ENCODE measurements at places on chromosomes 2 and 18.

- H3K27ac ChIP-seq = peak overlapping the region; percentile 64
- peaks cover 11% of the 10 kb centered on the region for H3K36me3 ChIP-seq
- peaks cover 17% of the 10 kb centered on the region for H3K4me1 ChIP-seq
Observed at GRCh38 chr2:100957996-100958653, 44.0 kb upstream of the RPL31 start.

DNA sequence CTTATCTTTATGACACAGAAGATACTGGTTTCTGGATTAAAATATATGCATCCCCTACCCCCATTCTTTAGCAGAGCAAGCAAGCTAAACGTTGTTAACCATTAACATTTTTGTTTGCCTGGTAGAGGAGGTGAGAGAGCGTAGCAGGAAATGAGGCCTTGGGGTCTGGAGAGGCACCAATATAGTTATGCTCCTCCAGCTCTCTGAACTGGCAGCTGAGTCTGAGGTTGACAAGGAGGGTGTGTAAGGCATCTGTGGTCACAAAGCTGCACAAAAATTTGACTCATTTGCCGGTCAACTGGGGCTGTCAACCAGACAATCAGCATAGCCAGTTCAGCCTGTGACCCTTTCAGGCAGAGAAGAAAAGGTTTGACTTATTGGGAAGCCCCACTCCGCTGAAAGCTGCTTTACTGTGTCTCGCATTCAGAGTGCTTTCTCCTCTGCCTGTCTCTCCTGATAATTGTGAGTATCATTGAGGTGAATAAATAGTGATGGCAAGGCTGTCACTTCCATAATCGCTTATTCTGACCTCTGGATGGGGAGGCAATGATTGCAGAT is 647.5 kb upstream of the SETBP1 start:
- no peaks in the 10 kb centered on the region for H3K27me3 ChIP-seq
- DNase-seq = no peak
- H3K36me3 ChIP-seq = no peaks in the 10 kb centered on the region
- H3K4me3 ChIP-seq = no peak overlapping the region

- no peaks in the 10 kb centered on the region for H3K4me1 ChIP-seq
- DNase-seq = no peak
- H3K27ac ChIP-seq = no peak overlapping the region
- no peak overlapping the region for H3K4me3 ChIP-seq
Observed at GRCh38 chr2:104650405-104650996, 203.4 kb upstream of the POU3F3 start.

DNA sequence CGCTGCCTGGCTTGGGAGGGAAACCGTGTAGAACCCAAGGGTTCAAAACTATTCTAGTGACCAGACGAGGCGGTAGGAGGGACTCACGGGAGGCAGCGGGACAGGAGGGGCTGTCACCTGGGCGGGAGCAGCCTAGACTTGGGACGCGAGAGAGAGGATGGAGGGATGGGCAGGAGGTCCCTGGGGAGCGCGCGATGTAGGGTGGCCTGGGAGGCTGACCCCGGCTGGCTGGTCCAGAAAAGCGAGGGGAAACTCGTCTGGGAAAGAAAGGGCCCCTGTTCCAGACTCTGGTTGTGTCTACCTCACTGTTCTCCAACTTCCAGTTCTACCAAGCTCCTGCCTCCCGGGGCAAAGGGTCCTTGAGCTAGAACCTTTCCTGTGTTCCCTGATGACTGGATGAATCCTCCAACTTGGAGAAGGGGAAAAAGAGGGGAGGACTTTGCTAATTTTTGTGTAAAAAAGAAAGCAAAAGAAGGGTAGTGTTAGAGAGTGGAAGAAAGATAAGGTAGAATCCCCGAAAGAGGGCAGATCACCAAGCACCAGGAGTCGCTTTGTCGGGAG is 1.4 kb downstream of the DOK6 start:
- no peak for DNase-seq
- H3K4me1 ChIP-seq = peaks cover 8% of the 10 kb centered on the region
- H3K36me3 ChIP-seq = no peaks in the 10 kb centered on the region
- H3K27me3 ChIP-seq = peaks cover 44% of the 10 kb centered on the region
- peak overlapping the region; percentile 59 for H3K4me3 ChIP-seq

DNA sequence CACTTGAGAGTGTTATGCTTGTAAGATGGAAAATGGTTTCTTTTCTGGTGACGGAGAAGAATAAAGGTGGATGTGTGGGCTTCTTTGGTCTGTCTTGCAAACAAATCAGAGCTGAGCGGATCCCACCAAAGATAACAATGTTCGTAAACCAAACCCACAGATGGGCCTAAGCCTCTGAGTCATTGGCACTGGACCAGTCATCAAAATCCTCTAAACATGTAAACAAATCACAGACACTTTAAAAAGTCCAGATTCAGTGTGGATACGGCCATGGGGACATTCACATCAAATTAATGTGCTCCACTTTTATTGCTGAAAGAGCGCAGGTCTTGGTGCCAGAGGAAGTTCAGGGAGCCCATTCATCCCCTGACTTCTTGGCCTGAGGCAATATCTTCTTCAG is 60.5 kb upstream of the TMEM200C start:
- H3K27me3 ChIP-seq = no peaks in the 10 kb centered on the region
- no peaks in the 10 kb centered on the region for H3K4me1 ChIP-seq
- H3K27ac ChIP-seq = no peak overlapping the region
- H3K4me3 ChIP-seq = no peak overlapping the region
- H3K36me3 ChIP-seq = no peaks in the 10 kb centered on the region

DNA sequence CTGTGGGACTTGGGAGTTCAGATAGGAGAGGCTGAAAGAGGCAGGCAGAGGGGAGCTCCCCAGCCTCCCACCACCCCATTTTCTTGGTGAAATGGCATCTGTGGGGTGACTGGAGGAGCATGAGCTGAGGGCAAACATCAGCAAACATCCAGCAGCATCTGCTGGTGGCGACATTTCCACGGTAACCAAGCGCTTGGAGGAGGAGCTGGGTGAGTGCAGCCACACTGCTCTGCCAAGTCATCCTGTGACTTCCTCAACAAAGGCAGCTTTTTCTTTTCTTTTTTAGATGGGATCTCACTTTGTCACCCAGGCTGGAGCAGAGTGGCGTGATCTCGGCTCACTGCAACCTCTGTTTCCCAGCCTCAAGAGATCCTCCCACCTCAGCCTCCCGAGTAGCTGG is 5.6 kb downstream of the TXNL4A start:
- H3K4me1 ChIP-seq = peaks cover 62% of the 10 kb centered on the region
- no peak overlapping the region for H3K27ac ChIP-seq
- H3K27me3 ChIP-seq = no peaks in the 10 kb centered on the region
- peaks cover 28% of the 10 kb centered on the region for H3K36me3 ChIP-seq
- no peak overlapping the region for H3K4me3 ChIP-seq

DNA sequence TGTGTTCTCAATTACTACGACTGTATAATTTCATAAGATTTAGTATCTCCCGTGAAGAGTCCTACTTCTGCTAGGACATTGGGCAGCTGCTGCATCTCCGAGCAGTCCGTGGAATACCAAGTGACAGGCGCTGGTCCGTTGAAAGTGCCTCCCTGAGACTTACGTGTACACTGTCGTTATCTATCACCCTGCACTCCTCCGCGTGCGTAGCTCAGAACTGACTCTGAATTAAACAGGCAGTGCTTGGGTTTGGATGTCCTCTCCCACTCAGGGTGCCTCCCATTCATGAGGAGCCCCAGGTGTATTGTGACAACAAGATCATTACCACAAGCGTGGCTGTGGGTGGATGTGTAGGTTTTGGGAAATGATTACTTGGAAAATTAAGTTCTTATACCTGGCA is 148.4 kb downstream of the SH3RF3 start:
- H3K4me1 ChIP-seq = no peaks in the 10 kb centered on the region
- H3K27ac ChIP-seq = no peak overlapping the region
- no peak for DNase-seq
- H3K36me3 ChIP-seq = no peaks in the 10 kb centered on the region
- H3K27me3 ChIP-seq = no peaks in the 10 kb centered on the region

DNA sequence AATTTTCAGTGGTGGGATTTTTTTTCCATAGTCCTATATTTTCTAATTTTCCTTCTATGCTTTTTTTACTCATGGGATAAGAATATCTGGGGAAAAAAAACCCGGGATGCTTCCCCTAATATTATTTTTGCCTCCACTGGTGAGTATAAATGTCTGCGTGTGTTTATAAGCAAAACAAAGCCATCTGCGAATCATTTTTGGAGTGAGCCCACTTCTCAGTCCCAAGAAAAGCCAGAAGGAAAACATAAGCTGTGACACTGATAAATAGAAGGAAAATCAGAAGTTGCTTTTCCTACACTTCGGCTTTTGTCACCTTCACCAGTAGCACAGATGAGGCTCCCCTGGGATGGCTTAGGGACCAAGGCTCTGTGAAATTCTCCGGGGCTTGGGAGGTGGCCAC is 134.7 kb upstream of the PID1 start:
- peak overlapping the region; percentile 75 for H3K27ac ChIP-seq
- no peak for DNase-seq
- no peaks in the 10 kb centered on the region for H3K27me3 ChIP-seq
- H3K36me3 ChIP-seq = no peaks in the 10 kb centered on the region
- H3K4me1 ChIP-seq = peaks cover 18% of the 10 kb centered on the region

- H3K27ac ChIP-seq = no peak overlapping the region
- no peak overlapping the region for H3K4me3 ChIP-seq
- no peaks in the 10 kb centered on the region for H3K36me3 ChIP-seq
- DNase-seq = no peak
- peaks cover 5% of the 10 kb centered on the region for H3K4me1 ChIP-seq
- H3K27me3 ChIP-seq = no peaks in the 10 kb centered on the region
Observed at GRCh38 chr18:33755931-33756560, 178.0 kb downstream of the ASXL3 start.

DNA sequence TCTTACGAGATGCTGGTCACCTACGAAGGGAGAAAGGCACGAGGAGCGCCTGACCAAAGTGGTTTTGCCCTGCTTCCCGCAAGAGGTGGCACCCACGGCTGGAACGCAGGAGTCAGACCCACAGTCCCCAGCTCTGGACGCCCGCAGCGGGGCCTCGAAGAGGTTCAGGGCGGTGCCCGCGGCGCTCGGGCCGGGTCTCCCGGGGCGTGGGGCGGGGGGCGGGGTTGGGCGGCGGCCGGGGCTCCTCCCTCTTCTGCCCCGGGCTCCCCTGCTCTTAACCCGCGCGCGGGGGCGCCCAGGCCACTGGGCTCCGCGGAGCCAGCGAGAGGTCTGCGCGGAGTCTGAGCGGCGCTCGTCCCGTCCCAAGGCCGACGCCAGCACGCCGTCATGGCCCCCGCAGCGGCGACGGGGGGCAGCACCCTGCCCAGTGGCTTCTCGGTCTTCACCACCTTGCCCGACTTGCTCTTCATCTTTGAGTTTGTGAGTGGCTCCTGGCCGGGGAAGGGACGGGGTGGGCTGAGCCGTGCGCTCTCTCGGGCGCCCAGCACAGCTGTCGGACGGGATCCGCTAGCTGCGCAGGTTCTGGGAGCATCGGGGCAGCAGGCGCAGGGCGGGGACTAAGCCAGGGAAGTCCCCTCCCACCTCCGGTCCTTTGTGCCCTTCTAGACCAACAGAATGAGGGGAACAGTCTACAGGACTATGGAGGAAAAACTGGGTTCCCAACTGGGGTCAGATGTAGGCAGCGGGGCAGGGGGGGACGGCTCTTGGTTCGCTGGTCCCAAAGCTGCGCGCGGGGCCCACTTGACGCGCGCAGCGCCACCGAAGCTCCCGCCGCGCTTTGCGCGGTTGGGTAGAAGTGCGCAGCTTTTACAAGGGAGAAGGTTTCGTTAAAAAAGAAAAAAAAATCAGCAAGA is at the start of gene MAL:
Gene MAL (plus strand): TSS at position 303 of the 914 bp plus-strand sequence. CDS start 85 bp downstream, at position 388.
- H3K4me3 ChIP-seq = peak within 1 kb of the TSS; percentile 54
- no peaks in the 10 kb centered on the region for H3K36me3 ChIP-seq
- peak; percentile 40 for DNase-seq
- H3K4me1 ChIP-seq = peaks cover 46% of the 10 kb centered on the region
